Activated CD8-positive, alpha-beta memory T cell treated with anti-CD3 and anti-CD28 coated beads for 4 hours (primary cell): ENCODE measurements at places on chromosomes 1 and 21.

DNA sequence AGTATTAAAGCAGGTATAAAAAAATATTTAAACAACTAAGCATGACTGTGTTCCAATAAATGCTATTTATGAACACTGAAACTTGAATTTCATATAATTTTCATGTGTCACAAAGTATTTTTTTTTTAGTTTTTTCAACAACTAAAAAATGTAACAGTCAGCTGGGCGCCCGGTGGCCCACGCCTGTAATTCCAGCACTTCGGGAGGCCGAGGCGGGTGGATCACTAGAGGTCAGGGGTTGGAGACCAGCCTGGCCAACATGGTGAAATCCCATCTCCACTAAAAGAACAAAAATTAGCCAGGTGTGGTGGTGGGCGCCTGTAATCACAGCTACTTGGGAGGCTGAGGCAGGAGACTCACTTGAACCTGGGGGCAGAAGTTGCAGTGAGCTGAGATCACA, 42.4 kb downstream of the RWDD3 start:
- DNase-seq: no peak

DNA sequence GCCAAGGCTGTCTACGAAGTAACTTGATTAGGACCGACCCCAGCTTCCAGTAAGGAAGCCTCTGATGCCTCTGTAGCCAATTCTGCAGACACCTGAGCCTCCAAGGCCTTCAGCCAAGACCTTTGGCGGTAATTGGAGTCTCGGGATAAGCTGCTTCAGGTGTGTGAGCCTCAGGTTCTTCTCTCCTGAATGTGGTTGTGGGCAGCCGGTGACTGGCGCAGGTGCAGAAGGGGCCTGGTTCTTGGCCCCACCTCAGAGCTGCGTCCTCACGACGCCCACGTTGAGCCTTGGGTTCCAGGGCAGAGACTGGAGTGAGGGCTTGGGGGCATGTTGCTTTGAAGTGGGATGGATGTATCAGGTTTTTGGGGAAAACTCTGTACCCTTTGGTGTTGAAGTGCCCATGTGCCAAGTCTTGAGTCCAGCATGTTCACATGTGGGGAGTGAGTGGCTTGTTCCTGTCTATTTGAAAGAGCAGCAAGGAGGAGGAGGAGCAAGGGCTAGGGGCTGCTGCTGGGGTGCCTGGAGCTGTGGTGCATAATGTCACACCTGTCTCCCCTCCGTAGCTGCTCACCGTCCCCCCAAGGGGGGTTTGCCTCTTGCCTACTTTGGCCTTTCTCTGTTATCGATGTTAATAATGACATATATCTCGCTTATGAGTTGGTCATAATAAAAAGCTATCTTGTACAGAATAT, 1.4 kb downstream of the PSEN2 start:
- DNase-seq: no peak

DNA sequence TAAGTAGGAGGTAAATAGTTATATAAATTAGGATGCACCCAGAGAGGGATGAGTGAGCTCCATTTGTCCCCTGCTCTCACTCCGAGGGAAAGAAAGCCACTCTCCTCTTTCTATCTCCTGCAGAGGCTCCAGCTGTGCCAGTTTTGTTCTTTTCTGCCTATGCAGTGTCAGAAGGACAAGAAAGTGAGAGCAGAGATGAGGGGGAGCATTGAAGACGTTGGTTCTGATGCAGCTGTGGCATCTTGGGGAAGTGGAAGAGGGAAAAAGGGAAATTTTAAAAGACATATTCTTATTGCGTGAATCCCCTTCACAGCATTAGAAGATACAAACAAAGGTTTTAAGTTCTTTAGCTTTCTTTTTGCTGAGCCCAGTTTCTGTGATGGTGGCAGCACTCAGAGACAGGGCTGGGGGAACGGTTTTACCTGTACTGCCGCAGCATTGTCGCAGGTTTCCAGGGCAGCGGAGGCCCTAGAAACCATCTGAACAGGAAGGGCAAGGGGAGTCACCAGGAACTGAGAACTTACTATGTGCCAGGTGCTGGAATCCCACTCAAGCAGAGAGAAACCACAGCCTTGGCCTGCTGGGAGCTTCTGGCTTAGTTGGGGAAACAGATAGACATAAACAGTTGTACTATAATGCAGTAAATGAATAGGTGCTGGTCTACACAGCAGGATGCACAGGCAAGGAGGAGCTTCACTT, 44.9 kb upstream of the USP24 start:
- no peak for DNase-seq

GRCh38 chr1:31781756-31782371, 17.7 kb upstream of the ADGRB2 start:
- no peak for DNase-seq
